ENCODE measurements at places on chromosomes 13 and 19. TPM values are rescaled to one million over a fixed set of nuclear protein-coding genes. Genes with fewer than 3 reads are reported as not detected.

The WDR88 gene
- not detected for total RNA-seq

The RAB4B gene
- 11.2 TPM for total RNA-seq

The CD70 gene
- total RNA-seq = not detected

The PRODH2 gene
- total RNA-seq = not detected

The ZNF792 gene
- total RNA-seq = 5.4 TPM

The RHPN2 gene
- total RNA-seq = 4.3 TPM

The TMEM38A gene
- total RNA-seq = 5.1 TPM

The FAM124A gene
- total RNA-seq = 1.4 TPM

The SBK2 gene
- total RNA-seq = 0.13 TPM

The ANKRD24 gene
- 2.5 TPM for total RNA-seq

The TMEM145 gene
- not detected for total RNA-seq

The FUT3 gene
- not detected for total RNA-seq

The GJB6 gene
- not detected for total RNA-seq

The ERFL gene
- 0.07 TPM for total RNA-seq

The TARM1 gene
- total RNA-seq = not detected

The UHRF1 gene
- 23.0 TPM for total RNA-seq

The SLITRK5 gene
- total RNA-seq = under 0.01 TPM

The ZNF471 gene
- 6.7 TPM for total RNA-seq

The SERPINE3 gene
- total RNA-seq = not detected

The GPX4 gene
- total RNA-seq = 174 TPM

The SYNE4 gene
- total RNA-seq = 0.20 TPM

The GDF15 gene
- 78.5 TPM for total RNA-seq

The KLK6 gene
- not detected for total RNA-seq
